Sigmoid colon (tissue), 7 donors: ENCODE measurements at places on chromosomes 5 and 9. TPM values are rescaled to one million over a fixed set of nuclear protein-coding genes. Genes with fewer than 3 reads are reported as not detected.

Gene ANKRD33B
- 2.7 TPM for total RNA-seq

- no peak for DNase-seq
These were observed 16.4 kb upstream of the SPINK6 start for GRCh38 chr5:148186248-148187003.

- DNase-seq: no peak
These were observed 424.5 kb upstream of the CLINT1 start for GRCh38 chr5:158283397-158283796.

DNA sequence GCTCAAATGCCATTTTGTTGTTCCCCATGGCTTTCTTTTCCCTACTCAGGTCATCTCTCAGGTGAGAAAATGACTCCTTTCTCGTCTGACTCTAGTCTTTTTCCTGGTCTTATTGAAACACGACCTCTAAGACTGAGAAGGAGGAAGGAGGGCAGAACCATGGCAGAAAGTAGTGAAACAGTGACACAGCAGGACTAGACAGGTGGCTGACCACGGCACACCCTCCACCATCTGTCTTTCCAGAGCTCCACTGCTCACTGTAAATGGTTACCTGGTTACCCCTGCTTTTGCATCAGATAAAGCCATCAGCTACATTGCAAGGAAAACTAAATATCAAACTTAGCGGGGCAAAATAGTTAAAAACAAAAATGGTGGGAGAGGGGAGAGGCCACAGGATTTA lies 30.9 kb downstream of the NR4A3 start:
- no peak for DNase-seq

DNA sequence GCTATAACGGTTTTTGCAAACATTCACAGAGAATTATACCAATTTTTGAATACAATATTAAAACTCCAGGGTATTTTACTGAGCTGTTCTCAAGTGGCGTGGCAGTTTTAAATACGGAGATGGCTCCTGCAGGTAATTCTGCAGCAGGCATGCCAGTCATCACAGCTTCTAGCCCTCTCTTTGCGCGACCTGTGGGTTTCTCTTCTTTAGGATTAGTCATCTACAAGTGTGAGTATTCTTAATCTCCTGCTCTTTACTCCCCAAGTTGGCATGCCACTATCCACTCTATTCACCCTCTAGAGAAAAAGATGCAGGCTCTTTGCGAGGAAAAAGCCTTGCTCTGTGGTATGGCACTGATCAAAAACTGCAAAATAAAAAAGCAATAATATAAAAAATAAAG lies 43.9 kb downstream of the ANKRD31 start:
- DNase-seq: no peak

DNA sequence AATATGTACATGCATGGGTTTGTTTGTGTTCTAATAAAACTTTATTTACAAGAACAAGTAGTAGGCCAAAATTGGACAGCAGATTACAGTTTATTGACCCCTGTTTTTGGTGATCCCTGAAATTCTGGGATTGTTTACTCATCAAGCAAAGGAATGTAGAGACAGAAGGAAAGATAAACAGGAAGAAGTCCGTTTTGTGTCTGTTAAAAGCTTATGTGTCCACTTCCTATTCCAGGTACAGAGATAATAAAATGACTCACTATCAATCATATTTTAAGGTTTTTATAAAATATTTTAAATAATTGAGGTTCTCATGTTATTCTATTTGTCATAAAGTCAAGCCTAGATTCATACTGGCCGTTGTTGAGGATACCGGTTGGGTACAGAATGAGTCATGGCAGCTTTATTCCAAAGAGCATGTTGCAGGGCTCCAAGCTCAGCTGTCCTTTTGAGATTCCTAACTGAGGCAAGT lies 214.9 kb upstream of the DAB2 start:
- no peak for DNase-seq
